ENCODE measurements at places on chromosomes 12 and 14.

DNA sequence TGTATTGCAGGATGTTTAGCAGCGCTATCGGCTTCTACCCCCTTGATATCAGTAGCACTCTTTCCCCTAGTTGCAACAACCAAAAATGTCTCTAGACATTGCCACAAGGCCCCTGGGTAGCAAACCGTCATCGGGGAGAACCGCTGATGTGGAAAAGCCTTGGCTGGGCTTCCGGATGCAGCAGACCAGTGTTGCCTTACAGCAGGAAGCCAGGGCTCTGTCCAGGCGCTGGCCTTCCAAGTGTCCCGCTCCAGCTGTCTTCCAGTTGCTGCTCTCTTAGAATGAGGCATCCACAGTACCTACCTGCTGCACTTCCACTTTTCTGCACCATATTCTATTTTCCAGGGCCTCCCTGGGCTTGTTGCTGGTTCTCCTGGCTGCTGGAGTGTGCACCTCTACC lies 22.6 kb upstream of the SLC10A1 start:
- no peak for DNase-seq

DNA sequence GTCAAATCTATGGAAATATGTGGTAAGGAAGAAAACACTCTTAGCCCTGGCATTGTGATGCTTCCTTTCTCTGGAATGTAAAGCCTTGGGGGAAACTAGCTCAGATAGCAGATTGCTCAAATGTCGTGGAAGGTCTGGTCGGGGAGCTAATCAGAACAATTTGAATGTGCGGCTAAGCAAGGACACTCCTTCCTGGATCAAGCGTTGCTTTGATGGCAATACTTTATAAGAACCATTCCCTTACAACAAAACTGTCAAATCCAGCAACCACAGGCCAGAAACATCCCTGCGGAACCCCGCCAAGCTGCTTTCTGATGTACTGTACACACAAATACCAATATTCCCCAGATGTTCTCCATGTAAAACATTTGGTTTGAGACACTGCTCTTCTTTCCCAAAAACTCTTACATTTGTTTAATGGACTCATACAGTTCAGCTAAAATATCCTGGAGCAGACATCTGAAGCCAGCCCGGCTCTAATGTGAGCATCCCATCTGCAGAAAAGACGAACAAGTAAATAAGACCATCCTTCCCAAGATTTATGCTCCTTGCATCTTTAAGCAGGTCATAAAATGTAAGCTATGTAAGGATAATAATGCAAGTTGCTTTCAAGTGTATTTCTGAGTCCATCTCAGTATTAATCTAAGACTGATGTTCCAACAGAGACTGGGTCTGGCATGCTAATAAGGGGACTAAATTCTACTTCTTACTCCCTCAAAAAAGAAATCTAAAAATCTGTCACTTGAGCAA lies 20.2 kb downstream of the NUAK1 start:
- no peak for DNase-seq

DNA sequence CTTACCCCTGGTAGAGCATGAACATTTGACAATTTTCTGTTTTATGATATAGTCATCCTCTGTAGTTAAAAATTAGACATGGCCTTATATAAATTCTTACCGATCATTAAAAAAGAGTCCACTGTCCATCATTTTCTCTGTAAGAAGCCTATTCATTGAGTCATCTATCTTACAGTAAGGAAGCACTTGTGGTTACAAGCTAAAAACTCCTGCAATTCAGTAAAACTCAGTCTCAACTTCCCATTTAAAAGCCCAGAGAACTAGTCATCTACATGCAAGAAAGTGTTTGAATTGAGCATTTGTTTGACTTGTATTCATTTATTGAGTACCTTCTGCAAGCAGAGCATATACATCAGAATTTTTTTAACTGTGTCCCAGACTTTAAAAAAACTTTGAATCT lies 63.3 kb downstream of the GTF2A1 start:
- no peak for DNase-seq

DNA sequence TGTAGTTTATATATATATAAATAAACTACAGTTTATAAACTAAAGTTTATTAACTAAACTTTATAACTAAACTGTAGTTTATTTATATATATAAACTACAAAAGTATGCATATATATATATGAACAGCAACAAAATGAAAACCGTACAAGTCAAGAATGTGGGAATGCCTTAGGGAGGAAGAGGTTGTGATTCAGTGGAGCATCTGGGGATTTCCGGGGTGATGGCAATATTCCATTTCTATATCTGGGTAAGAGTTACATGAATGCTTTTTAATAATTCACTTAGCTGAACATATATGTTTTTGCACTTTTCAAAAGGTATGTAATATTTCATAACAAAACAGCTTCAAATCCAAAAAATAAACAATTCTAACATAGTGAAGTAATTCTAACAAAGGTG lies 30.1 kb upstream of the CAND1 start:
- DNase-seq, result no peak

GRCh38 chr12:75271576-75271975 lies 58.5 kb downstream of the CAPS2 start:
- DNase-seq, result no peak

GRCh38 chr14:51922624-51923023 lies 62.2 kb downstream of the GNG2 start:
- DNase-seq, result no peak

GRCh38 chr12:93638954-93639353 lies 38.2 kb upstream of the CRADD start:
- no peak for DNase-seq

- DNase-seq, result no peak
These were observed 38.0 kb downstream of the GRIP1 start for GRCh38 chr12:66640691-66641460.

Measured in T-helper 2 cell (primary cell).